GM12864 (cell line): ENCODE measurements at places on chromosomes 3 and 15.
A peak's percentile ranks its signal among the peaks of the same experiment; 100 is the strongest.

DNA sequence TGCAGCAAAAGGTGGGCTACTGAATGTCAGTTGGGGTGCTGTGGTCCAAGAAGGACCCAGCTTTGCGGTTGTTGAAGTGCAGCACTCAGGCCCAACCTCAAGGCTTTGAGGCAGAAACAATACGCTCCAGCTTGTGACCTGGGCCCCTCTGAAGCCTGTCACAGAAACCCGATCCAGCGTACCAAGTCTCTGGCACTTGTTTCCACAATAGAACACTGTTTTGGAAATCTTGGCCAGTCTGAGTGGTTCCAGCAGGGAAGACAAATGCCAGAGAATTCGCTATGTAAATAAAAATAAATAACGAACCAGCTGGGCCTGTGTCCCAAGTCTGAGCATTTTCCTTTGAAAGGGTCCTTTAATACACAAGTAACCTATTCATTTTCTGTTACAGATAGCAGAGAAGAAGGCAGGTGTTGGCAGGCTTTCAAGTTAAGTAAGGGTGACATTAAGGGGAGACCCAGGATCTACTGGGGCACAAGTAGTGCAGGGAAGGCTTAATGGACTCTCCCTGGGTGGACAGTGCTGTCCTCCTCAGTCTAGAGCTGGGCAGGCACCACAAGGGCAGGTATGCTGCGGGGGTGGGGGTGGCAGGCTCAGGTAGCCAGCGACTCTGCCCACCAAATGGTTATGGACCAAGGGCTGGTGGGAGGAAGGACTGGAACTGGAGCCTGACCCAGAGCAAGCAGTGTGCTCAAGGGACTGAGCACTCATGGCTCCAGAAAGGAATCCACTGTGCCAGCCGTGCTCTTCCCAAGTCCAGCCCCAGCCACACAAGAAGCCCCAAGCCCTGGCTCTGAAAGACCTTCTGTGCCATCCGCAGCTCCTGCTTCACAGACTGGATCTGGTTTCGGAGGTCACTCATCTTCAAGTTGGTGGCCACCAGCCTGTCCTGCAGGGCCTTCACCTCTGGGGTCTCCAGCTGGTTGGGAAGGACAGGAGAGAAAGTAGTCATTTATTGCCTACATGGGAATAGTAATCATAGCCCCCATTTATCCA is 26.3 kb downstream of the CCDC13 start:
- no peak for DNase-seq

DNA sequence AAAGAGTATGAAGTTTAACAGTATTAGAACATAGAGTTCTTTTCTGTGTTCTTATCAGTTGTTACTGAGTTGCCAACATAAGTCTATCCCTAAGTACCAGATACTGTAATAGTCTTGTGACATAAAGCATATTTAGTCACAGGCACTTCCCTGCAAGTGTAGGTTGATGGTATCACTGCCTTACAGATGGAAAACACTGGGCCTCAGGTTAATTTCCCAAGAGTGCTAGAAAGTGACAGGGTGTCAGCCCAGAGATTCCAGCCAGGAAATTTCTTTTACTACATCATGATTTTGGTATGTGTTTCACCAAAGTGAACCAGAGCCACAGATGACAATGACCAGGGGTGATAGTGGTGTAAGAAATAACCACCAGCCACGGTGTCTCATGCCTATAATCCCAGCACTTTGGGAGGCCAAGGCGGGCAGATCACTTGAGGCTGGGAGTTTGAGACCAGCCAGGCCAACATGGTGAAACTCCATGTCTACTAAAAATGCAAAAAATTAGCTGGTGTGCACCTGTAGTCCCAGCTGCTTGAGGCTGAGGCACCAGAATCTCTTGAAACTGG is 3.2 kb downstream of the EIF1B start:
- DNase-seq, result no peak

GRCh38 chr3:42659451-42660130 is 6.1 kb downstream of the ZBTB47 start:
- DNase-seq, result no peak

GRCh38 chr3:11637901-11638458 is 5.7 kb downstream of the VGLL4 start:
- DNase-seq, result no peak

- DNase-seq, result no peak
These were observed 242.1 kb downstream of the THSD4 start for GRCh38 chr15:71357321-71357732.

GRCh38 chr3:149377408-149378364 is at the start of gene TM4SF1:
TM4SF1 (minus strand) TSS chr3:149377649; CDS start chr3:149377547, 102 bp downstream.
- DNase-seq, result no peak

DNA sequence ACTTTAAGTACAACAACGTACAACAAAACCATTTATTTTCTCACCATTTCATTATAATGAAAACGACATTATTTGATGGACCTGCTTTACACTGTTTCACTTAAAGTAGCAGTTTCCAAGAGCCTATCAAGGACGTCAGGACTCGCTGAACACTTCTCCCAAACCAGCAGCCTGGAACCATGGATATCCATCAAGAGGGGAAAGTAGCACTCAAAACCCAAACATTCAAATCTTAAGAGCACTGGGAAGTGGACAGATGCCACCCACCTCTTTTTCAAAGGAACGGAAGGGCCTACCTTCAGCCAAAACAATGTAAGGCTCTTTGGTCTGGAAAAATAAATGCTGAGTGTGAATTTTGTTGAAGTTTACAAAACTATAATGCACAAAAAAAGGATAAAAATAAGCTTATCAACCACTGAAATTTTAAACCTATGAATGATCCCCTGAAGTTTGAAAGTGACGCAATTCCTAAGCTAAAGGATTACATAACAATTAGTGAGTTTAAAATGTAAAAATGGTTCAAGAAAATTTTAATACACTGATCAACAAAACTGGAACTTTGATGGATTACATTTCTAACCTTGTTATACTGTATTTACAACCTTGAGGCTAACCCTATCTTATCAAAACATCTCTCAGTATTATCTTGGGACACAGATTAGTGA is 4.6 kb downstream of the PIK3R4 start:
- no peak for DNase-seq

DNA sequence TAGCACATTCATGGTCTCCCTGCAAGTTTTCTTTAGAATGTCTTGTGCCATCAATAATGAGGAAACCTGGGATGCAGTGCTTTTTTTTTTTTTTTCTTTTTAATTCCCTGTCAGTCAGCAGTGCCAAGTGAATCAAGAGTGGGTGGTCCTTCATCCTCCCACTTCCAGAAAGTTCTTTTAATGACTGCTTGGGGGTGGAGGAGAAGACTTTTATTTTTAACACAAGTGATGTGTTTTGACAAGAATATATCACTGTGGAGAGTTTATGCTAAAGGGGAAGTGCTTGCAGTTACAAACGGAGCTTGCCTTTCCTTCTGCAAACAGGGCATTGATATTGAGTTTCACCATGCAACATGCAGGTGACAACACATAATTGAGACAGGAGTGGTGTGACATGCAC is 69.7 kb downstream of the CACNA2D3 start:
- DNase-seq, result no peak

GRCh38 chr15:47363653-47364052 is 353.7 kb upstream of the SEMA6D start:
- no peak for DNase-seq

DNA sequence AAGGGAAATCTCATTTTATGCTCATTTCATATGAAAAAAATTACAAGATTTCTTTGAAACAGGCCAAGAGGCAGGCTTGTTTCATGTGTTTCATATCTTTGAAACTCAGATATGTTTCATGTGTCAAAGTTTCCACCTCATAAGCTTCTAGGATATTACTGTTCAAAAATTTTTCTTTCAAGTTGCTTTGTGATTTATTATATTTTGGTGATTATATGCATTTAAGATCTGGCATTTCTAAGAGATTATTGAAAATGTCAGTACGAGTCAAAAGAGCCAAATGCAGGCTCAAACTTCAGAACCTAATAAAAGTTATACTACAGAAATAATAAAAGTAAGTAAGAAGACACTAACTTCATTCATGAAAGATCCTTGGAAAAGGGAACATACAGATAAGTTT is 590.1 kb downstream of the UNC13C start:
- no peak for DNase-seq

- no peak for DNase-seq
These were observed 21.5 kb downstream of the MAP2K1 start for GRCh38 chr15:66408254-66408653.

DNA sequence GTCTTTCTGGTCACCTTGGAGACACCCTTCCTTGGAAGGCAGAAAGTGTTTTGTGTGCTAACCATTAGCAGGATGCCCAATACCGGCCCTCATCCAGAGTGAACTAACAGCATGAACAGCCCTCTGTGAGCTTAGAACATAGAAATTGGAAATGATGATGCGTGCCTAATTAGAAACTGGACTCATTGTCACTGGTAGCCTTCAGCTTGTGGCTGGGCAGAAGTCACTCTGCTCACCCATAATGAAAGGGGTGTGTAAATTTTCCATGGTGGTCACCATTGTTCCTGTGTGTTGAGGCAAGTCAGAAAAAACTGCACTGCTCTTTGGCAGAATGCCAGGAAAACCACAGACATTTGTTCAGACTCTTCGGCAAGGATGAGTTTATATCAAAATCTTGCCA is 74.7 kb upstream of the CNTN4 start:
- no peak for DNase-seq

DNA sequence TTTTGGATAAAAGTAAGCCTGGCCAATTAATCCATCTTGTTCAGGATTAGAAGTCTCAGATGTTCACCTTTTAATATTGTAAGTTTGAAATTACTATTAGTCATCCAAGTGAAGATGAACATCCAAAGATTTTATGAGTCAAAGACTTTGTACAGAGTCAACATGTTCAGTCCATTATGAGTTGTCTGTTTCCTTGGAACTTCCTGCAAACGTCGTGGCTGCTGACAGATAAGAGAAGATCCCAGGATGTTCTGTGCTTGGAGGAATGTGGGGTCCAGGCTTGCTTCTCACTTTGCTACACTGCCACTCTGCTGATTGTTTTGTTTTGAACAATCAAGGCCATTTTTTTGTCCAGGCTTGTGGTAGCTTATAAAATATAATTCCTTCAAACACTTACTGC is 74.3 kb upstream of the SLCO2A1 start:
- no peak for DNase-seq

GRCh38 chr3:54968546-54969172 is 40.8 kb upstream of the LRTM1 start:
- DNase-seq, result no peak

GRCh38 chr15:92095693-92096092 is 242.2 kb downstream of the SLCO3A1 start:
- peak; percentile 40 for DNase-seq

DNA sequence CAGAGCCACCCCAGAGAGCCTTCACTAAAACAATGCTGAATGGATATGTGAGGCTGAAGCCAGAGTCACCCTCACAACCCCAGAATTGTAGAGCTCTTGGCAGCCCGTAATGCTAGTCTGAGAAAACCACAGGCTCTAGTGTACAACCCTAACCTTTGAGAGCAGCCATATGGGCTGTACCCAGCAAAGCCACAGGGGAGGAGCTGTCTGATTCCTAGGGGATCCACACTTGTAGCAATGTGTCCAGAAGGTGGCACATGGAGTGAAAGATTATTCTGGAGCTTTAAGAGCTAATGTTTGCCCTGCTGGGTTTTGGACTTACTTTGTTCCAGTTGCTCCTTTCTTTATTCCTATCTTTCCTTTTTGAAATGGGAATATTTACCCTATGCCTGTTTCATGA is 626.8 kb downstream of the GRM7 start:
- no peak for DNase-seq

- DNase-seq, result no peak
These were observed 44.7 kb downstream of the CADM2 start for GRCh38 chr3:85003479-85003878.

- DNase-seq, result peak; percentile 29
These were observed 18.8 kb upstream of the SSUH2 start for GRCh38 chr3:8663177-8664061.

- no peak for DNase-seq
These were observed 80.6 kb downstream of the CCR1 start for GRCh38 chr3:46127503-46127902.

DNA sequence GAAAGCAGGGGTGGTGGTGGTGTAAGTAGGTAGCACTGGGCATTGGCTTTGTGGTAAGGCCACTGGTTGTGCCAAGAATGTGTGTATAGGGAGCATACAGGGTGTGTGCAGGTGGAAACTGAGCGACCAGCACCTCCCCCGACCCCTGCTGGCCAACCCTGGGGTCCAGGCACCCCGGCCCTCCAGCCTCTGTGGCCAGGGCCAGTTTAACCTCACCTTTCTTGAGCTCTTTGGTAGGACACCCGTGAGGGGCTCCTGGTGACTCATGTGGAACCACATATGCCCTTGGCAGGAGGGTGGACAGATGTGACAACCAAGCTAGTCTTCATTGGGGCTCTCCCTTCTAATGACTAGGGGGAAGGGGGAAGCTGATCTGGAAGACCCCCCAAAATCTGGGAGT is 19.5 kb downstream of the SHF start:
- no peak for DNase-seq

DNA sequence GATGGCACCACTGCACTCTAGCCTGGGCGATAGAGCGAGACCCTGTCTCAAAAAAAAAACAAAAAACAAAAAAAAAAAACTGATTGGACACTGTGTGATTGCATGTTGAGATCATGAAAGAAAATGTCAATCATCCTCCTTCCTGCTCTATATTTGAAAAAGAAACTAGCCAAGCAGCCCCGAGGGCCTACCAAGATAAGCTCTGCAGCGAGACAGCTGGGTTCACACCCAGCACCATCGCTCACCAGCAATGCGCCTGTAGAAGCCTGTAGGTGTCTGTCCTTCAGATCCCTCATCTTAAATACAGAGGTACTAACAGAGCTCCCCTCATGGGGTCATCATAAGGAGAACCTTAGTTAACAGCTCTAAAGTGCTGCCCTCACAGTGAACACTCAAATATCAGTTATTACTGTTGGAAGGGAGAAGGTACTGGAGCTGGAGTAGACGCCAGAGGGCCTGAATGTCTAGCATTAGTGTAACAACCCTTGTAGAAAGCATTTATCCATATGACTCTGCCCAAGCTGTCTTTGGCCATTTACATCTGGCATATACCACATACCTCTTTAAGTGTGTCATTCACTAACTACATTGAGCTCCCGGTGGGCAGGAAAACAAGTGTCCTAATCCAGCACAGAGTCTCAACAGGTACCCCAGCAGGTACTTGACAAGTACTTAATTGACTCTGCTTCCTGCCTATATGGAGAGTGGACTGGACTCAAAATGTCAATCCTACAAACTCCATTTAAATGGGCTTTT is 22.9 kb downstream of the MYLK start:
- no peak for DNase-seq

GRCh38 chr3:42159147-42159546 is 68.0 kb downstream of the TRAK1 start:
- DNase-seq, result no peak

DNA sequence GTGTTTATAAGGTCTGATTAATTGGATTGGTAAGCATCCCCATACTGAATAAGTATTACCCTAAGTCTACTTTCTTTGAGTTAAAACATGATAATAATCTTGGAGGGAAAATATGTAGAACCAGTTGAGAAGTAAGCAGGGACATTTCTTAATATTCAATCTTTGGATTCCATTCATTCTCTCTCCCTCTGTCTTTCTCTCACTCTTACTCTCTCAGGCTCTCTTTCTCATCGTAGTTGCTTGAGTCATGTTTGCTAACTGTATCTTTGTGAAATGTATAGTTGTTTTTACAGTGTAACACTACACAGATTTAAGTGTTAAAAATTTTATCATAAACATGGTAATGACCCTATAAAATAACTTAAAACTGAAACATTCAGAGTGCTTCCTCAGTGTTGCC is 163.8 kb downstream of the RSRC1 start:
- DNase-seq, result no peak
